Neural progenitor cell (in vitro differentiated cells): ENCODE measurements at places on chromosomes 12 and 14. TPM values are rescaled to one million over a fixed set of nuclear protein-coding genes. Genes with fewer than 3 reads are reported as not detected.

The CYP27B1 gene
- total RNA-seq = 0.17 and 0.99 TPM in 2 replicates

The MYF6 gene
- 0.43 and 0.97 TPM in 2 replicates for total RNA-seq

The GDF3 gene
- total RNA-seq = not detected in 2 replicates

The EIF2B2 gene
- total RNA-seq = 26.9 and 29.7 TPM in 2 replicates

The LIMA1 gene
- total RNA-seq = 19.1 and 25.0 TPM in 2 replicates

The IL26 gene
- total RNA-seq = not detected in 2 replicates

The SALL2 gene
- 263 and 394 TPM in 2 replicates for total RNA-seq

The KLRF2 gene
- total RNA-seq = not detected in 2 replicates

The CCNT1 gene
- total RNA-seq = 43.1 and 64.2 TPM in 2 replicates

The ALX1 gene
- total RNA-seq = 3.9 and 5.6 TPM in 2 replicates

The KRT82 gene
- not detected in 2 replicates for total RNA-seq

The EGLN3 gene
- total RNA-seq = 65.0 and 73.5 TPM in 2 replicates

The LRCOL1 gene
- 0.34 TPM in 1 of 2 replicates, not detected in the other for total RNA-seq

The APAF1 gene
- total RNA-seq = 43.2 and 69.1 TPM in 2 replicates

The KLRK1 gene
- total RNA-seq = not detected in 2 replicates

The PAX9 gene
- total RNA-seq = not detected in 2 replicates

The DHRS2 gene
- total RNA-seq = 0.59 and 2.8 TPM in 2 replicates

The KRT6A gene
- total RNA-seq = not detected in 2 replicates

The TMTC3 gene
- 27.9 and 38.9 TPM in 2 replicates for total RNA-seq

The CCDC38 gene
- 0.12 and 0.13 TPM in 2 replicates for total RNA-seq

The AQP2 gene
- not detected in 2 replicates for total RNA-seq

The MYH6 gene
- total RNA-seq = 0.03 TPM in 1 of 2 replicates, not detected in the other

The MIP gene
- total RNA-seq = 0.03 TPM in 1 of 2 replicates, not detected in the other

The MFAP5 gene
- 0.25 TPM in 1 of 2 replicates, not detected in the other for total RNA-seq

The GXYLT1 gene
- total RNA-seq = 16.8 and 27.5 TPM in 2 replicates

The GUCY2C gene
- total RNA-seq = not detected in 2 replicates

The ZBTB25 gene
- total RNA-seq = 11.6 and 14.3 TPM in 2 replicates

The SNRNP35 gene
- 12.6 and 30.3 TPM in 2 replicates for total RNA-seq

The TTC9 gene
- total RNA-seq = 3.5 and 3.7 TPM in 2 replicates

The TTC8 gene
- total RNA-seq = 22.6 and 35.0 TPM in 2 replicates

The GPR84 gene
- not detected in 2 replicates for total RNA-seq

The STAB2 gene
- total RNA-seq = not detected in 2 replicates

The SRGAP1 gene
- total RNA-seq = 1.5 and 3.0 TPM in 2 replicates

The B3GNT4 gene
- 0.30 and 0.53 TPM in 2 replicates for total RNA-seq

The SLC35F4 gene
- total RNA-seq = not detected in 2 replicates

The COCH gene
- total RNA-seq = 23.1 and 31.1 TPM in 2 replicates

The RD3L gene
- not detected in 2 replicates for total RNA-seq

The PLA2G1B gene
- not detected in 2 replicates for total RNA-seq

The SLC5A8 gene
- total RNA-seq = not detected in 2 replicates

The TCL1B gene
- total RNA-seq = 0.12 TPM in 1 of 2 replicates, not detected in the other

The G2E3 gene
- 95.4 and 135 TPM in 2 replicates for total RNA-seq

The INSM2 gene
- not detected in 2 replicates for total RNA-seq

The WSCD2 gene
- total RNA-seq = 3.0 and 6.6 TPM in 2 replicates

The PITPNM2 gene
- total RNA-seq = 0.56 and 1.2 TPM in 2 replicates

The DTX1 gene
- 0.49 and 5.2 TPM in 2 replicates for total RNA-seq

The B4GALNT3 gene
- 29.0 and 30.8 TPM in 2 replicates for total RNA-seq

The DPPA3 gene
- total RNA-seq = 0.13 and 0.25 TPM in 2 replicates

The MGAT4C gene
- not detected in 2 replicates for total RNA-seq

The LTA4H gene
- 230 and 266 TPM in 2 replicates for total RNA-seq

The PMCH gene
- total RNA-seq = not detected in 2 replicates

The KRT6C gene
- total RNA-seq = not detected in 2 replicates

The WNT5B gene
- total RNA-seq = 43.7 and 73.8 TPM in 2 replicates

The VRTN gene
- 7.9 and 18.6 TPM in 2 replicates for total RNA-seq

The SLCO1B1 gene
- total RNA-seq = not detected in 2 replicates

The SOAT2 gene
- not detected in 2 replicates for total RNA-seq

The ASIC1 gene
- total RNA-seq = 2.5 and 5.6 TPM in 2 replicates

The MYBPC1 gene
- not detected in 2 replicates for total RNA-seq

The SSPN gene
- 0.50 and 0.84 TPM in 2 replicates for total RNA-seq
